Transverse colon (tissue), 4 donors: ENCODE measurements at places on chromosomes 6 and 20.

GRCh38 chr20:35902545-35902941 is 51.8 kb downstream of the SCAND1 start:
- DNase-seq = no peak

DNA sequence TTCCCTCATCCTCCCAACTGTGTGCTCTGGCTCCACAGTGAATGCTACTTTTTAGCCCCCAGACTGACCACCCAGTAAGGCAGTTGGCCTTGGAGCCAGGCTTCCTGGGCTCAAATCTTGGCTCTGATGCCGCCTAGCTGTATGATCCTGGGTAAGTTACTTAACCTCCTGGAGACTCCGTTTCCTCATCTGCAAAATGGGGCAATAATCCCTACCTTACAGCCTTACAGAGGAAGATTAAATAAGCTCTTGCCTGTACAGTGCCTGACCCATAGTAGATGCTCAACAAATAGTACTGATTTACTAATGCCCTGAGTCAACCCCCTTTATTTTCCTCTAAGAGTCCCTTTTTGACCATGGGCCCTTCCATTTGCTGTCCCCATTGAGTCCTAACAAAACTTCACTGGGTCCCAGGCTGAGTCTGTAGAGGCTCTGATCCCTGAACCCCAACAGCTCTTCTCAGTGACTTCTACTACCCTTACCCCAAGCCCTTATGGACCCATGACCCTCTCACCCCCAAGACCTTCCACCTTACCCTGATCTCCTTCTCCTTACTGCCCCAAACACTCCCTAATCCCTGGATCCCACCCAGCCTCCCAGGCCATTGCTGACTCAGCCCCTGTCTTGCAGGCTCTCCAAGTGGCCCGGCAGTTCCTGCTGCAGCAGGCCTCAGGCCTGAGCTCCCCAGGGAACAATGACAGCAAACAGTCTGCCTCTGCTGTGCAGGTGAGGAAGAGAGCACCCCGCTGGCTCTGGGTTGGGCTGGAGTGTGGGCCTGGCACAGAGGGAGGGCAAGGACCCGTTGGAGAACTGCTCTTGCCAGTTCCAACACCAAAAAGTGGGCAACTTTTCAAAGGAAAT is 31.4 kb downstream of the FOXP4 start:
- no peak for DNase-seq

DNA sequence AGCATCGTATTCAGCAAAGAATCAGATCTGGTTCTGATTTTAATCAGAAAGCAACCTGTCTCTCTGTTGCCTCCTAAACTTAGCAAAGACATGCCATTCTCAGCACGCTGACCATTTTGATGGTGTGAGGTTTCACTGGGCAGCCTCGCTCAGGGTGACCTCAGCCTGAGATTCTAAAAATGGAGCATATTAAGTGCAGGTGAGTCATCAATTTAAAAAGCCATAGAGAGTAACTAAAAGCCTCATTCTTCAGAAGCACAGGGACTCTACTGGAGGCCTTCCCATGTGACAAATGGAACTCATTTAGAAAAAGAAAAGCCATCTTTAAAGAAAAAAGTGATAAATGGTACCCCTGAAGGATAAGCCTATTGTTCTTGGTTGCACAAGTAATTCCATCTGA is 91.3 kb downstream of the FILIP1 start:
- DNase-seq = no peak

- DNase-seq = no peak
Measured at GRCh38 chr6:4342407-4343137, 207.2 kb upstream of the ECI2 start.

DNA sequence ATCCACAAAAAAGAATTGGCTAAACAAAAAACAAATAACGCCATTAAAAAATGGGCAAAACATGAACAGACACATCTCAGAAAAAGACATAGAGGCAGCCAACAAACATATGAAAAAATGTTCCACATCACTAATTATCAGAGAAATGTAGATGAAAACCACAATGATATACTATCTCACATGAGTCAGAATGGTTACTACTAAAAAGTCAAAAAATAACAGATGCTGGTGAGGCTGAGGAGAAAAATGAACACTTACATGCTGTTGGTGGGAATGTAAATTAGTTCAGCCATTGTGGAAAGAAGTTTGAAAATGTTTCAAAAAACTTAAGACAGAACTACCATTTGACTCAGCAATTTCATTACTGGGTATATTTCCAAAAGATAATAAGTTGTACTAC is 430.1 kb upstream of the JAG1 start:
- no peak for DNase-seq
